ENCODE measurements at places on chromosomes 5 and 9. TPM values are rescaled to one million over a fixed set of nuclear protein-coding genes. Genes with fewer than 3 reads are reported as not detected.

DNA sequence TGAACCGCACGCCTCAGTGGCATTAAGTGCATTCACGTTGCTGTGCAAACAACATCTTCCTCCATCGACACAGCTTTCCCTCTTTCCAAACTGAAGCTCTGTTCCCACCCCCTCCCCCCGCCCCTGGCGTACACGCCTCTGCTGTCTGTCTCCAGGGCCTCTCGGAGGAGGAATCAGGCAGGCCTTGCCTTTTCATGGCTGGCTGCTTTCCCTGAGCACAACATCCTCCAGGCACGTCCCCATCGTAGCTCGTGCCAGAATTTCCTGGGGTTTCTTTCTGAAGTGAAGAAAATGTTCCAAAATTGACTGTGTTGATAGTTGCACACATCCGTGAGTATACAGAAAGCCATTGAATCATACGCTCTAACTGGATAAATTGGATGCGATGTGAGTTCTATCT is 22.3 kb upstream of the TMEM250 start:
- peaks cover 44% of the 10 kb centered on the region for H3K27me3 ChIP-seq
- peaks cover 7% of the 10 kb centered on the region for H3K4me1 ChIP-seq
- no peak overlapping the region for H3K4me3 ChIP-seq
- no peak for DNase-seq

- H3K36me3 ChIP-seq: no peaks in the 10 kb centered on the region
- H3K27me3 ChIP-seq: no peaks in the 10 kb centered on the region
- no peaks in the 10 kb centered on the region for H3K4me1 ChIP-seq
- H3K27ac ChIP-seq: no peak overlapping the region
- no peak for DNase-seq
- no peak overlapping the region for H3K4me3 ChIP-seq
These were observed 151.1 kb upstream of the MPDZ start for GRCh38 chr9:13430368-13431221.

- H3K36me3 ChIP-seq: no peaks in the 10 kb centered on the region
- H3K4me3 ChIP-seq: no peak overlapping the region
- H3K4me1 ChIP-seq: no peaks in the 10 kb centered on the region
- H3K27me3 ChIP-seq: 0 out of 3 replicates have a peak, but pooled peaks cover 7% of the 10 kb centered on the region
- H3K27ac ChIP-seq: no peak overlapping the region
- DNase-seq: no peak
These were observed 138.4 kb upstream of the KIF2A start for GRCh38 chr5:62167561-62168057.

- no peaks in the 10 kb centered on the region for H3K4me1 ChIP-seq
- no peaks in the 10 kb centered on the region for H3K36me3 ChIP-seq
- DNase-seq: no peak
These were observed 35.5 kb downstream of the MED10 start for GRCh38 chr5:6342689-6343315.

- no peaks in the 10 kb centered on the region for H3K27me3 ChIP-seq
- H3K36me3 ChIP-seq: 0 out of 3 replicates have a peak, but pooled peaks cover 3% of the 10 kb centered on the region
- H3K27ac ChIP-seq: no peak overlapping the region
- no peak for DNase-seq
- H3K4me3 ChIP-seq: no peak overlapping the region
These were observed 88.8 kb downstream of the PHF2 start for GRCh38 chr9:93665128-93665636.

- no peak overlapping the region for H3K4me3 ChIP-seq
- H3K4me1 ChIP-seq: no peaks in the 10 kb centered on the region
- H3K27ac ChIP-seq: no peak overlapping the region
These were observed 208.5 kb downstream of the ROR2 start for GRCh38 chr9:91741522-91741921.

- no peak for DNase-seq
- no peak overlapping the region for H3K27ac ChIP-seq
- H3K4me3 ChIP-seq: no peak overlapping the region
- H3K4me1 ChIP-seq: peaks cover 34% of the 10 kb centered on the region
These were observed 66.6 kb upstream of the RNU6ATAC start for GRCh38 chr9:134230942-134231325.

- DNase-seq: no peak
- no peak overlapping the region for H3K27ac ChIP-seq
- no peaks in the 10 kb centered on the region for H3K27me3 ChIP-seq
- H3K4me1 ChIP-seq: no peaks in the 10 kb centered on the region
- H3K4me3 ChIP-seq: no peak overlapping the region
- H3K36me3 ChIP-seq: no peaks in the 10 kb centered on the region
These were observed 835.7 kb downstream of the MAT2B start for GRCh38 chr5:164341056-164341619.

DNA sequence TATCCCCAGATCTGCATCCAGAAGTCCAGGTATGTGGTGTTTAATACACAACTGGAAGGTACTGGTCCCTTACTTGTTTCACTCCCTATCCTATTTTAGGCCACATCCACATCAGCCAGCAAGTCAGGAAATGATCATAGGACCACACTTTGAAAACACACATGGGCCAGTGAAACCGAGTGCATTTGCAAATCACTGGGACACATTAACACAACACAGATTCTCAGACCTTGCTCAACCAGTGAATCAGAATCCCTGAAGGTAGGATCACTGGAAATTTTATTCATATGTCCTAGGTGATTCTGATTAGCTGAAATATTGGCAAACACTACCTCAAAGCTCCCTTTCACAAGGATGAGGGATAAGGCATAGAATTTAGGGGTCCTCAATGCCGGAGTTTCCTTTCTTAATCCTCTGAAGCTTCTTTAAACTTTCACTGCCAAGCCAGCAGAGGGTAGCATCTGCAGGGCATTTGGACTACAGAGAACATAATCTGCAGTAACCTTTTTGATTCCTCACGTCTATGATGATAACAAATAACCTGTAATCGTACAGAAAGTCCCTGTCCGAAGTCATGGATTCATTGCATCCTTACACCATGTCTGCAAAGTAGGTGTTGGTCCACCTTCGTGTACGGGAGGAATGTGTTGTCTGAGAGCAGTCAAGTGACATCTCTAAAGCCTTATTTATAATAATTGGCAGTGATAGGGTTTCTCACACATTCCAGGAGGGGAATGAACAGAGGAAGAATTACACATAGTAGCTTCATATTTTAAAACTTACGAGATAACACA is 11.0 kb upstream of the ABLIM3 start:
- peaks cover 11% of the 10 kb centered on the region for H3K4me1 ChIP-seq
- no peak overlapping the region for H3K4me3 ChIP-seq
- no peaks in the 10 kb centered on the region for H3K27me3 ChIP-seq
- no peak overlapping the region for H3K27ac ChIP-seq

DNA sequence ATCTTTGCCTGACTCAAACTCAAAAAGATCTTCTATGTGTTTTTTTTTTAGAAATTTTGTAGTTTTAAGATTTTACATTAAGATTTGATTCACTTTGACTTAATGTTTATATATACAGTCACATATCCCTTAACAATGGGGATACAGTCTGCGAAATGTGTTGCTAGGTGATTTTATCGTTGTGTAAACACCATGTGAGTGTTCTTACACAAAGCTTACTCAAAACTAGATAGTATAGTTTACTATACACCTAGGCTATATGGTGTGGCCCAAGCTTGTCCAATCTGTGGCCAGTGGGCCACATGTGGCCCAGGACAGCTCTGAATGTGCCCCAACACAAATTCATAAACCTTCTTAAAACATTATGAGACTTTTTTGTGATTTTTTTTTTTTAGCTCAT is 131.9 kb downstream of the CWC27 start:
- H3K4me3 ChIP-seq: no peak overlapping the region
- H3K27me3 ChIP-seq: no peaks in the 10 kb centered on the region
- no peaks in the 10 kb centered on the region for H3K4me1 ChIP-seq

- no peak for DNase-seq
- no peak overlapping the region for H3K27ac ChIP-seq
- H3K36me3 ChIP-seq: peaks cover 84% of the 10 kb centered on the region
- no peaks in the 10 kb centered on the region for H3K4me1 ChIP-seq
- H3K27me3 ChIP-seq: no peaks in the 10 kb centered on the region
These were observed 10.9 kb downstream of the EXOC3 start for GRCh38 chr5:453725-454481.

DNA sequence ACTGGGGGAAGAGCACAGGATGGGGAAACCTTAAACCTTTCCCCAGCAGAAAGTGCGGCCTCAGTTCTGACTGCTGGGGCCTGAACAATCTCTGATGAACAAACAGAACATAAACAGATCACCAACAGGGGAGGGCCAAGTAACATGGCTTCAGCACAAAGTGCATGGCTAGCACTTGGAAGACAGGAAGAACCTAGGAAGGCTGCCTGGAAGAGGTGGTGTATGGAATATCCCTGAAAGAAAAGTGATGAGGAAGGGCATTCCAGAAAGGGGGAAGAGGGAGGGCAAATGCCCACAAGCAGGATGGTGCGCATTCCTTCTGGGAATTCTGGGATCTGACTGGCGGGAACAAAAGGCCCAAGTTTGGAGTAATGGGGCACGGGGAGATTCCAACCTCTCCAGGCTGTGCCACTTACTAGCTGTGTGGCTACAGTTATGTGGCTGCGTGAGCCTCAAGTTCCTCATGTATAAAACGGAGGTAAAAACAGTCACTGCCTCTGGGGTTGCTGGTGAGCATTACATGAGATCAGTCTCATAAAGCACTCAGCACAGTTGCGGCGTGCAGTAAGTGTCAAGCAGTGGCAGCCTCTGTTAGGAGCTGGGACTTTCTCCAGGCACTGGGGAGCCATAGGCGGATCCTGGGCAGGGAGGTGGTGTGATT is 1.6 kb downstream of the PDGFRB start:
- no peaks in the 10 kb centered on the region for H3K36me3 ChIP-seq
- no peak overlapping the region for H3K4me3 ChIP-seq
- DNase-seq: peak; percentile 30
- peaks cover 2% of the 10 kb centered on the region for H3K27me3 ChIP-seq
- peaks cover 65% of the 10 kb centered on the region for H3K4me1 ChIP-seq

- H3K4me3 ChIP-seq: no peak overlapping the region
- no peak for DNase-seq
- no peaks in the 10 kb centered on the region for H3K4me1 ChIP-seq
These were observed 169.9 kb downstream of the FER start for GRCh38 chr5:108917596-108917995.

GRCh38 chr9:135565141-135565628 is 3.6 kb downstream of the PAEP start:
- peaks cover 37% of the 10 kb centered on the region for H3K27me3 ChIP-seq
- no peak overlapping the region for H3K4me3 ChIP-seq
- no peak overlapping the region for H3K27ac ChIP-seq
- no peaks in the 10 kb centered on the region for H3K36me3 ChIP-seq
- no peak for DNase-seq

DNA sequence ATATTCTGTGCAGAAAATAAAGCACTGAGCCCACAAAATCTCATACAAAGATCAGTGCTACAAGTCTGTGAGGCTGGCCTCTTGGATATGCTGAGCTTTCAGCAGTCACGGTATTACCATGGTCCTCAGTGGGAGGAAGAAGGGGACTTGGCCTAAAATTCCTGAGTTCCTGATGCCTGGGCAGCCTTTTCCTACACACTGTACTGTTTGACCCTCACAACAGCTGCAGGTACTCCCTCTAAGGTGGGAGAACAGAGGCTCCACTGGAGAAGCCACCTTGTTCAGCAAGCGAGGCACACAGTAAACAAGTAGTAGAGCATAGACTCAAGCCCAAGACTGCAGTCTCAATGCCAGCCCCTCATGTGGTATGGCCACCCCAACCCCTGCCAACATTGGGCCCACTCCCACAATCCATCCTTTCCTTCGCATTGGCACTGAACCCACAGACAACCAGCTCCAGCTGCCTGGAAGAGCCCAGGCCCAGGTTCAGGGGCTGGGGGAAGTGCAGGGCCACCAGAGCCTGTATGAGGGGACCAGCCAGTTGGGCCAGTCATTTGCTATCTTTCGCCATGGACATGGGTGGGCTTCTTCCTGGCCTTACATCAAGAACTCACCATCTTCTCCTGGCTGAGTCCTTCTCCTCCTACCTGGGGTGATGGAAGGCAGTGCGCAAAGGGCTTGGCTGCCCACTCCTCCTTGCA is 14.3 kb downstream of the ACSL6 start:
- peak overlapping the region; percentile 97 for H3K27ac ChIP-seq
- no peak overlapping the region for H3K4me3 ChIP-seq
- no peak for DNase-seq
- H3K4me1 ChIP-seq: peaks cover 98% of the 10 kb centered on the region
- no peaks in the 10 kb centered on the region for H3K27me3 ChIP-seq

- H3K4me1 ChIP-seq: peaks cover 8% of the 10 kb centered on the region
- H3K27me3 ChIP-seq: no peaks in the 10 kb centered on the region
- no peak overlapping the region for H3K4me3 ChIP-seq
- DNase-seq: peak; percentile 19
- H3K27ac ChIP-seq: no peak overlapping the region
These were observed 11.0 kb downstream of the CCDC152 start for GRCh38 chr5:42767491-42768105.

GRCh38 chr9:137407590-137408300 is 15.2 kb downstream of the EXD3 start:
- no peaks in the 10 kb centered on the region for H3K36me3 ChIP-seq
- peak overlapping the region; percentile 50 for H3K4me3 ChIP-seq
- no peak for DNase-seq

GRCh38 chr9:36126016-36126730 is 10.4 kb upstream of the GLIPR2 start:
- peaks cover 7% of the 10 kb centered on the region for H3K4me1 ChIP-seq
- no peak overlapping the region for H3K27ac ChIP-seq
- no peaks in the 10 kb centered on the region for H3K36me3 ChIP-seq
- H3K27me3 ChIP-seq: peaks cover 10% of the 10 kb centered on the region
- no peak overlapping the region for H3K4me3 ChIP-seq

GRCh38 chr5:176862330-176862995 is 36.7 kb downstream of the HK3 start:
- no peaks in the 10 kb centered on the region for H3K36me3 ChIP-seq
- no peaks in the 10 kb centered on the region for H3K4me1 ChIP-seq
- no peak overlapping the region for H3K4me3 ChIP-seq
- H3K27ac ChIP-seq: no peak overlapping the region
- DNase-seq: no peak

DNA sequence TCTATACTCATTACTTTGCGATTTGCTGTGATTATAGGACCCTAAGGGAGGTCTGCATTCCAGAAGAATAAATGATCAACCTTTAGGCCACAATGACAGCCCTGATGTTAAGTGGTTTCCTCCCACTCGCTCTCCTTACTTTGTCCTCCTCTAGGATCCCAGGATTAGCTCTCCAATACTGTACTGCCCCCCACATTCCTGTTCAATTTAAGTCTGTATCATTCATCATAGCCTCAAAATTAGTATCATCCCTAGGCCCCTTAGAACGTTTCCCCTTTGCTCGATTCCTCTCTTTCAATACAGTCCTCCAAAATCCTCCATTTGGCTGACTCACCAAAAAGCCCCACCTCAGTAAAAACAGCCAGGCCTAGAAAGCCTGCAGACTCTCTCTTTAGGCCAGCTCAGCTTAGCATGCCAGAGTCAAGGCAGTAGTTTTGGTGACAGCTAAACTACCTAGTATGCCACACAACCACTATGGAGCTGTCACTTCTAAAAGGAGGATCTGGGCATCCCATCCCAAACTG is 24.4 kb downstream of the RNF145 start:
- no peak overlapping the region for H3K4me3 ChIP-seq
- no peaks in the 10 kb centered on the region for H3K27me3 ChIP-seq
- no peak overlapping the region for H3K27ac ChIP-seq

- H3K27me3 ChIP-seq: no peaks in the 10 kb centered on the region
- H3K4me1 ChIP-seq: peaks cover under 1% of the 10 kb centered on the region
- H3K4me3 ChIP-seq: no peak overlapping the region
- H3K27ac ChIP-seq: no peak overlapping the region
These were observed 23.1 kb upstream of the ACOT12 start for GRCh38 chr5:81417052-81417451.

The FLT4 gene
- total RNA-seq: not detected

The IQGAP2 gene
- 83.3 TPM for total RNA-seq

The PCDHB5 gene
- total RNA-seq: 0.07 TPM

The LCN10 gene
- total RNA-seq: 0.53 TPM

The FCN2 gene
- not detected for total RNA-seq

The ZNF462 gene
- total RNA-seq: not detected

The AUH gene
- 35.7 TPM for total RNA-seq

The ERMP1 gene
- total RNA-seq: 28.1 TPM
